Natural killer cell treated with Interleukin-12 subunit alpha and Interleukin-12 subunit beta and Interleukin-15 and Interleukin-18, amount 100 ng/mL, for 72 hours (primary cell): ENCODE measurements at places on chromosomes 4 and X.

DNA sequence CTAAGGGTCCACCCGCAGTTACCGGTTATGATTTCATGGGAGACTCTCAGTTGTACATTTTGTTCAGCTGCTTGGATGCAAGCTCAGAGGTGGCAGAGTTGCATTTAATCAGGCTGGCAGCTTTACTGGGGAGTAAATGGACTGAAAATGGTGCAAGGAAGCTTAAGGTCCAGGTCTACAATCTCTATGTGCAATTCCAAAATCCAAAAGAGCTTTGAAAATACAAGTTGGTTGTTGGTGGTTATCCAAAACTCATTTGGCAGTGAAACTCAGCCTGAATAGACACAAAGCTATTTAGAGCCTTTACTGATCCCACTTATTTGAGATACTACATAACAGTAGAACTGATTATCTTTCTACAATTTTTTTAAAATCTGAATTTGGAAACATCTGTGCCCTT lies 11.8 kb upstream of the ZFP42 start:
- H3K4me3 ChIP-seq, result no peak overlapping the region
- H3K36me3 ChIP-seq, result peaks cover 17% of the 10 kb centered on the region
- H3K27ac ChIP-seq, result no peak overlapping the region
- H3K27me3 ChIP-seq, result no peaks in the 10 kb centered on the region
- DNase-seq, result no peak

DNA sequence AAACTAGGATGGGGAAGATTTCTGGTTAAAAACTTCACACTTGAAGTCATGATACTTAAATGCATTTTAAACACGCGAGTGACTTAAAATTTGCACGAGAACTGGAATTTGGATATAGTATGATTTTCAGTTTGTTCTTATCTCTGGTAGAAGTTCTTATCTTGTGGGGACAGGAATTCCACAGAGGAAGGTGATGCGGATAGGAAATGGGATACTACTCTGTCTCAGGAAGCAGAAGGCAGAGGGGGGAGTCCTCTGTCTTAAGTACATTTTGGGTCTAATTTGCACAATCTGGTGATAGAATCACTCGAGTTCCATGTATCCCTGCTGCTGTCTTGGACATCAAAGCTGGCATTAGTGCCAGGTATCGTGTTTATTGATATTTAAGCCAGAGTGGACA lies 53.3 kb downstream of the TLL1 start:
- H3K4me1 ChIP-seq, result no peaks in the 10 kb centered on the region
- H3K36me3 ChIP-seq, result peaks cover 5% of the 10 kb centered on the region
- H3K27me3 ChIP-seq, result no peaks in the 10 kb centered on the region
- DNase-seq, result no peak
- H3K27ac ChIP-seq, result no peak overlapping the region

- no peaks in the 10 kb centered on the region for H3K36me3 ChIP-seq
- no peaks in the 10 kb centered on the region for H3K4me1 ChIP-seq
- no peak for DNase-seq
- no peaks in the 10 kb centered on the region for H3K27me3 ChIP-seq
- no peak overlapping the region for H3K27ac ChIP-seq
Measured at GRCh38 chr4:141002323-141002805, 130.9 kb downstream of the RNF150 start.

GRCh38 chrX:40513012-40513411 lies 67.8 kb upstream of the ATP6AP2 start:
- peaks cover 8% of the 10 kb centered on the region for H3K27me3 ChIP-seq
- H3K27ac ChIP-seq, result no peak overlapping the region
- H3K4me3 ChIP-seq, result no peak overlapping the region
- no peaks in the 10 kb centered on the region for H3K36me3 ChIP-seq
- H3K4me1 ChIP-seq, result no peaks in the 10 kb centered on the region
- DNase-seq, result no peak

DNA sequence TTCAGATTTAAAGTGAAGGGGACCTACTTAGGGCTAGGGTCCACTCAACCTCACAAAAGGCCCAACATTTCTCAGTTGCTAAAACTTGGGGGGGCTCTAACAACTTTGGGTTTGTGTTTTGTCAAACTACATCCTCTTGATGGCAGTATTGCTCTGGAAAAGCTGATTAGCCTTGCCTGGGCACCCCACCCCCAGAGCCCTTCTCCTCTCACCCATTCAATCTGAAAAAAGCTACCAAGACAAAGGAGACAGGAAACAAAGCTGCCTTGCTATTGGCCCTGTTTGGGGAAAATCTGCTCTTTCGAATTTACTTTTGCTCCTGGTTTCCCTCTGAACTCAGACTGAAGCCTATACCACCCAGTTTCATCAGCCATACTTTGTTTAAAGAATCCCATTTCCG lies 195.2 kb upstream of the STK26 start:
- DNase-seq, result no peak
- no peaks in the 10 kb centered on the region for H3K36me3 ChIP-seq
- no peaks in the 10 kb centered on the region for H3K27me3 ChIP-seq
- peak overlapping the region; percentile 44 for H3K27ac ChIP-seq
- peaks cover 17% of the 10 kb centered on the region for H3K4me1 ChIP-seq
- H3K4me3 ChIP-seq, result peak overlapping the region; percentile 47

GRCh38 chr4:56762484-56763250 lies 58.8 kb downstream of the SPINK2 start:
- no peaks in the 10 kb centered on the region for H3K27me3 ChIP-seq
- no peak overlapping the region for H3K27ac ChIP-seq
- DNase-seq, result no peak

GRCh38 chr4:136465691-136466090 lies 1066.6 kb downstream of the PCDH18 start:
- H3K27ac ChIP-seq, result no peak overlapping the region
- no peaks in the 10 kb centered on the region for H3K4me1 ChIP-seq
- H3K4me3 ChIP-seq, result no peak overlapping the region
- H3K27me3 ChIP-seq, result no peaks in the 10 kb centered on the region
- DNase-seq, result no peak

GRCh38 chrX:149198980-149199732 lies 305.9 kb downstream of the IDS start:
- H3K27me3 ChIP-seq, result peaks cover 4% of the 10 kb centered on the region
- no peak overlapping the region for H3K27ac ChIP-seq
- no peak overlapping the region for H3K4me3 ChIP-seq
- no peaks in the 10 kb centered on the region for H3K4me1 ChIP-seq

DNA sequence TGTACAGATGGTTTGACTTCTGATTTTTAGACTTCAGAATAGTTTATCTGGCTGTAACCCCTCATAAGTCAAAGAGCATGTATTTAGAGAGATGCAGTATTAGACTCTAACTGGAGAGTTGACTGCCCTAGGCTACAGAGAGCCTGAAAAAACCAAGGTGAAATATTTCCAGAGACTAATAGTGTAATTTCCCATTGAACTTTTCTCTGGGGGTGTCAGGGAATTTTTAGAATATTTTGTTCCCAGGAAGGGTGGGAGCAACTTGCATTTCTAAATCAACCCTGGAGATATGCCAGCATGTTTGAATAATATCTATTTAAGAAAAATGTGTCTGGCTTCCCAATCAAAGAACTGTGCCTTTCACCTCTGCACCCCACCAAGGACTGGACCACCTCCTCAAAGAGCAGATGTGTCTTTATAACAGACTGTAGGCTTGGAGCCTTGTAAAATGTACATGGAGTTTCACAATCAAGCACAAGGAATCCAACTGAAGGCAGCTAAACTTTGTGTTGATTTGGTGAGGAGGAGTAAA lies 2.0 kb downstream of the ANXA3 start:
- H3K4me1 ChIP-seq, result peaks cover 6% of the 10 kb centered on the region
- H3K27me3 ChIP-seq, result peaks cover 33% of the 10 kb centered on the region
- no peak overlapping the region for H3K4me3 ChIP-seq

- H3K4me3 ChIP-seq, result no peak overlapping the region
- no peaks in the 10 kb centered on the region for H3K4me1 ChIP-seq
- no peak overlapping the region for H3K27ac ChIP-seq
- no peaks in the 10 kb centered on the region for H3K36me3 ChIP-seq
Measured at GRCh38 chrX:105114554-105115130, 105.9 kb downstream of the TEX13A start.

DNA sequence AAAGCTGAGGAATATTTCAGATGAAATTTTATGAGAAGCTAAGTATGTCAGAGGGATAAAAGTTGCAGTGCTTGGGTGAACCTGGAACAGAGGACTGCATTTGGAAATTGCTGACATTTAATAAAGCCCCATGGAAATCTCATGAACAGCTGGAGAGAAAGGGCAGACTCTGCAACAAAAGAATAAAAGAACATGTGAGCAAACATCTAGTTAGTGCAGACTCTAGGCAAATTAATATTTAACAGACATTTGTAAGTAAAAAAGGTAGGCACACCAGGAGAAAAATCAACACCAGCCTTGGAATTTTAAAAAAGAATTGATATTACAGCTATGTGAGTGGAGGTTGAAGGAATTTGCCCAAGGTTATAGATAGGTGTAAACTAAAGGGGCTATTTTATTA lies 114.6 kb upstream of the PUDP start:
- no peak overlapping the region for H3K4me3 ChIP-seq
- H3K27me3 ChIP-seq, result no peaks in the 10 kb centered on the region
- H3K4me1 ChIP-seq, result no peaks in the 10 kb centered on the region
- H3K36me3 ChIP-seq, result peaks cover 5% of the 10 kb centered on the region
- H3K27ac ChIP-seq, result no peak overlapping the region

DNA sequence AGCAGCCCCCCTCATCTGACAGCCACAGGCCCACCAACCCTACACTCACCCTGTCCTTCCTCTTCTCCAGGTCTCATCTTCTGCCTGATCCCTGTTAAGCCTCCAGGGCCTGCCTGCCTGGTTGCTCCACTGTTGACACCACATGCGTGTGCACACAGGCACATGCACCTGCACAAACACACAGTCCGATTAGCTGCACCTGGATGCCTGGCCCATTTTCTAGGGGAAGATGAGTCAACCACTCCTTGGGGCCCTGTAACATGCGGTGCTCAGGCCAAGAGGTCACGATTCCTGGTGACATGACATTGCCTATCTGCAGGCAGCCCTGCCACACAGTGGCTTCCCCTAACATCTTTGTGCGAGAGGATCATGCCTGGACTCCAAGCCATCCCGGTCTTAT lies 498.4 kb downstream of the BCOR start:
- H3K27ac ChIP-seq, result no peak overlapping the region
- H3K36me3 ChIP-seq, result no peaks in the 10 kb centered on the region
- no peak for DNase-seq
- H3K4me3 ChIP-seq, result no peak overlapping the region

- DNase-seq, result no peak
- H3K27ac ChIP-seq, result no peak overlapping the region
- no peaks in the 10 kb centered on the region for H3K27me3 ChIP-seq
- H3K4me3 ChIP-seq, result no peak overlapping the region
- H3K36me3 ChIP-seq, result no peaks in the 10 kb centered on the region
Measured at GRCh38 chr4:16264798-16265197, 38.5 kb upstream of the TAPT1 start.
